Caco-2 (cell line): ENCODE measurements at places on chromosomes 1 and 21. TPM values are rescaled to one million over a fixed set of nuclear protein-coding genes. Genes with fewer than 3 reads are reported as not detected.

- no peak overlapping the region for H3K4me3 ChIP-seq
- H3K36me3 ChIP-seq, result no peaks in the 10 kb centered on the region
- no peak overlapping the region for H3K27ac ChIP-seq
These were observed 68.8 kb downstream of the JMJD4 start for GRCh38 chr1:227666286-227666685.

The GBP5 gene
- not detected in 2 replicates for total RNA-seq

The TCEA3 gene
- 14.6 and 15.8 TPM in 2 replicates for total RNA-seq

The MANEAL gene
- total RNA-seq, result 24.8 and 25.9 TPM in 2 replicates
